Panc1 (cell line): ENCODE measurements at places on chromosomes 13 and 19. TPM values are rescaled to one million over a fixed set of nuclear protein-coding genes. Genes with fewer than 3 reads are reported as not detected.
A peak's percentile ranks its signal among the peaks of the same experiment; 100 is the strongest.

Gene ARID3A
- 28.9 TPM for total RNA-seq

Gene ZNF816
- 7.1 TPM for total RNA-seq

Gene TPP2
- 31.6 TPM for total RNA-seq

- no peak overlapping the region for H3K4me3 ChIP-seq
- no peaks in the 10 kb centered on the region for H3K27me3 ChIP-seq
- DNase-seq = no peak
- no peaks in the 10 kb centered on the region for H3K36me3 ChIP-seq
These were observed 11.6 kb downstream of the NFILZ start for GRCh38 chr19:8641908-8642547.

- H3K4me3 ChIP-seq = no peak overlapping the region
- H3K27me3 ChIP-seq = peaks cover 12% of the 10 kb centered on the region; the same call in 1 of the 2 replicates
- H3K36me3 ChIP-seq = no peaks in the 10 kb centered on the region
- peak; percentile 75 for DNase-seq
These were observed 14.9 kb downstream of the LAIR2 start for GRCh38 chr19:54517483-54517882.

Gene FXYD3
- total RNA-seq = not detected

GRCh38 chr13:55000043-55000442 lies 1971.4 kb downstream of the OLFM4 start:
- no peaks in the 10 kb centered on the region for H3K36me3 ChIP-seq
- H3K27me3 ChIP-seq = no peaks in the 10 kb centered on the region
- H3K4me1 ChIP-seq = no peaks in the 10 kb centered on the region
- no peak overlapping the region for H3K4me3 ChIP-seq

- no peak for DNase-seq
- no peak overlapping the region for H3K4me3 ChIP-seq
- H3K27me3 ChIP-seq = no peaks in the 10 kb centered on the region
These were observed 151.6 kb downstream of the IER2 start for GRCh38 chr19:13301627-13302334.

DNA sequence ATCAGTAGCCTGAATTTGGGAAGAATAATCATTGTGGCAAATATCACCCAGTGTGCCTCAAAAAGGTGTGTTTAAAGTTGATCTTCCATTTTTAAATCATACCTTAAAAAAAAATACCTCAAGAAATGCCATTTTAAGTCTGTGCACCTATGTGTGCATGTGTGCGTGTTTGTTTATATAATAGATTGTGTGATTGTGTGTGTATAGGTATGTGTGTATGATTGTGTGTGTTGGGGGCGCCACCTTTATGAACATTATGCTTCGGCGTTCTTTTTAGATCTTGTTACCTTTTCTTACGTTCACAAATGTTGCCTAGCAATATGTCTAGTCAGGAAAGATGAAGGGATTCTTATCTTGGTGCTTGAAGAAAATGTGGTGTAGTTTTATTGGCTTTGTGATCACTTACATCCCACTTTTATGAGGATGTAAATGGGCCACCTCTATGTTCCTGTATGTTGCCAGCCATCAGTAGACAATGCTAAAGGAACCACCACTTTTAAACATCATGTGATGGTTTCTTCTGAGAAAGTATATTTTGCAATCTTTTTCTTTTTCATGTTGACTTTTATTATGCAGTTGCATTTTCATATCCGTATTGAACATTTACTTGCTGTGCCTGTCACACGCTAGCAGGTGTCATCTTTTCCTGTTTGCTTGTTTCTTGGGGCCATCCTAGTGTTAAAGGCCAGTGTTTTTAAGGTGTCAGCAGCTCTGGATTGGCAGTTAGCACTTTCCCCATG lies 2.2 kb upstream of the IRS2 start:
- H3K36me3 ChIP-seq = no peaks in the 10 kb centered on the region
- no peak overlapping the region for H3K4me3 ChIP-seq
- no peak for DNase-seq
- no peak overlapping the region for H3K27ac ChIP-seq

DNA sequence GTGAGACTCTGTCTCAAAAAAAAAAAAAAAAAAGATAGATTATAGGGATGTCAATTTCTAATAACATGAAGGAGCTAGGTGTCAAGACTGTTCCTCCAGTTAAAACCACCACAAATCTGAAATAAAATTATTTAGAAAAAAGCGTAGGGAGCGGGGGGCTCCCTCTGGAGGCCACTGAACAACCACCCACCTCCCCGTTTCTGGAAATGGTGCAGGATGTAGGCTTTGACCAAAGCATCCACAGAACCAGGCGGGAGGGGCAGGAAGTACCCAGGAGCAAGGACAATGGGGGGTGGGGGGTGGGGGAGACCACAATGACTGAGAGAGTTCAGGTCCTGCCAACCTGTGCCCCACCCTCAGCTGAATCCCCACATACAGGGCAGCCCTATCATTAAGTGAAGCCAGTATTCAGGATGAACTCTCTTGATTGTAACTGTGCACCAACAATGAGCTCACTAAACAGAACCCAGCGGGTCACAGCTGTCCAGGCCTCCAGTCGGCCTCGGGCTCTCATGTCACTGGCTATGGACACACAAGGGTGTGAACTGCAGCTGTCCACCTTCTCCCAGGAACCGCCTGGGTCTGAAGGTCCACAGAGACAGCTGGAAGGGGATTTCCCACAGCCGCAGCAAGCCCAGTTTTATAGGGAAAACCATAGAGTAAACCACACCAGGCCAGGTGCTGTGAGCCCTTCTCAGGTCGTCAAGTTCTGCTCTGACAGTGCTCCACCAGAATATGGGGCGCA lies 6.6 kb downstream of the ZSCAN18 start:
- DNase-seq = no peak
- no peaks in the 10 kb centered on the region for H3K36me3 ChIP-seq
- H3K27ac ChIP-seq = no peak overlapping the region
- H3K4me1 ChIP-seq = no peaks in the 10 kb centered on the region

GRCh38 chr19:50777261-50777660 lies 7.0 kb downstream of the GPR32 start:
- H3K4me3 ChIP-seq = no peak overlapping the region
- H3K27ac ChIP-seq = no peak overlapping the region
- peaks cover 5% of the 10 kb centered on the region for H3K27me3 ChIP-seq
- no peaks in the 10 kb centered on the region for H3K4me1 ChIP-seq
- DNase-seq = no peak
- no peaks in the 10 kb centered on the region for H3K36me3 ChIP-seq

DNA sequence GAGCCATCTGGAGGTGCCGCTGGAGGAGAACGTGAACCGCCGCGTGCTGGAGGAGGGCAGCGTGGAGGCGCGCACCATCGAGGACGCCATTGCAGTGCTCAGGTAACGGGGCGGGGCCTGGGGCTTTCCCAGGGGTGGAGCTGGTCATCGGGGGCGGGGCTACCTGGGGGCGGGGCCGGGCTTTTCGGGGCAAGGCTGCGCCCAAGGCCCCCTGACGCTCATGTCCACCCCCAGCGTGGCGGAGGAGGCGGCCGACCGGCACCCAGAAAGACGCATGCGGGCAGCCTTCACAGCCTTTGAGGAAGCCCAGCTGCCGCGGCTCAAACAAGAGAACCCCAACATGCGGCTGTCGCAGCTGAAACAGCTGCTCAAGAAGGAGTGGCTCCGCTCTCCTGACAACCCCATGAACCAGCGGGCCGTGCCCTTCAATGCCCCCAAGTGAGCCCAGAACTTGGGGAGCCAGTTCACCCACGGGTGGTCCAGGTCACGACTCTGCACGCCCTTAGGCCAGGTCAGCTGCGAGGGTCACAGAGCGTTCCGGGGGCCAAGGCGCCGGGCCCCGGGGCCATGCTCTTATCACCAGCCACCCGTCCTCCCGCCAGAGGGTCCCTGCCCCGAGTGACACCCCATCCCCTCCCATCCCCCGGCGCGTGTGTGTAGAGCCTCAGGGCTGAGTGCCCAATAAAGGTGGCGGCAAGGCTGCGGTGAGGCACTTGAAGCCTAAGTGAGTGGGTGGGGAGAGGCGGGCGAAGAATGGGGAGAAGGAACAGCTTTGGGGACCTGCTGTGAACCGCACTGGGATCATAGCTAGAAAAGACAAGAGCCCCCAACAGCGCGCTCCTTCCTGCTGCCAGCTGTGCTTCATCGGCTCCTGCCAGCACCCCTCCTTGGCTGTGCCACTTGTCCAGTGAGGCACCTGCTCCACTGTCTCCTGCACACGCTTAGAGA lies 10.7 kb downstream of the CCDC124 start:
- DNase-seq = no peak
- no peaks in the 10 kb centered on the region for H3K27me3 ChIP-seq
- no peak overlapping the region for H3K27ac ChIP-seq
- H3K4me1 ChIP-seq = peaks cover 5% of the 10 kb centered on the region; the same call in 1 of the 2 replicates

DNA sequence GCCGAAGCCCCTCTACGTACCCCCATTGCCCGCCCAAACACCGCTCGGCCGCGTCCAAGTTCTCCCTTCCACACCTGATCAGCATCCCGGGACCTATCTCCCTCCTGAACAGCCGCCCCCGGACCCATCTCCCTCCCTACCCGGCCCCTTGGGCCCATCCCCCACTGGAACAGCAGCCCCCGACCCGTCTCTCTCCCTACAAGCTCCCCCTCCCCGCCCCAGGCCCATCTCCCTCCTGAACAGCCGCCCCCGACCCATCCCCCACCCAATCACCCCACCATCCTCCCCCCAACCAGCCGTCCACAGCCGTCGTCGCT lies 610 bp downstream of the ZSCAN1 start:
- no peaks in the 10 kb centered on the region for H3K36me3 ChIP-seq
- DNase-seq = no peak
- no peak overlapping the region for H3K4me3 ChIP-seq
- H3K4me1 ChIP-seq = no peaks in the 10 kb centered on the region
- H3K27ac ChIP-seq = no peak overlapping the region
- H3K27me3 ChIP-seq = no peaks in the 10 kb centered on the region

GRCh38 chr19:51810223-51810622 lies 15.3 kb downstream of the FPR3 start:
- no peak overlapping the region for H3K27ac ChIP-seq
- no peaks in the 10 kb centered on the region for H3K27me3 ChIP-seq
- H3K36me3 ChIP-seq = no peaks in the 10 kb centered on the region

- H3K27me3 ChIP-seq = no peaks in the 10 kb centered on the region
- no peaks in the 10 kb centered on the region for H3K4me1 ChIP-seq
- H3K36me3 ChIP-seq = no peaks in the 10 kb centered on the region
- H3K4me3 ChIP-seq = no peak overlapping the region
- no peak for DNase-seq
These were observed 17.1 kb downstream of the ZNRF4 start for GRCh38 chr19:5472286-5472685.

Gene PRODH2
- not detected for total RNA-seq

- no peak overlapping the region for H3K27ac ChIP-seq
- no peak overlapping the region for H3K4me3 ChIP-seq
- no peaks in the 10 kb centered on the region for H3K27me3 ChIP-seq
- H3K36me3 ChIP-seq = no peaks in the 10 kb centered on the region
- H3K4me1 ChIP-seq = no peaks in the 10 kb centered on the region
- DNase-seq = no peak
These were observed 53.4 kb downstream of the KDM4B start for GRCh38 chr19:5022066-5022860.

Gene SHISA2
- 1.2 TPM for total RNA-seq

Gene LRRC4B
- 0.57 TPM for total RNA-seq

DNA sequence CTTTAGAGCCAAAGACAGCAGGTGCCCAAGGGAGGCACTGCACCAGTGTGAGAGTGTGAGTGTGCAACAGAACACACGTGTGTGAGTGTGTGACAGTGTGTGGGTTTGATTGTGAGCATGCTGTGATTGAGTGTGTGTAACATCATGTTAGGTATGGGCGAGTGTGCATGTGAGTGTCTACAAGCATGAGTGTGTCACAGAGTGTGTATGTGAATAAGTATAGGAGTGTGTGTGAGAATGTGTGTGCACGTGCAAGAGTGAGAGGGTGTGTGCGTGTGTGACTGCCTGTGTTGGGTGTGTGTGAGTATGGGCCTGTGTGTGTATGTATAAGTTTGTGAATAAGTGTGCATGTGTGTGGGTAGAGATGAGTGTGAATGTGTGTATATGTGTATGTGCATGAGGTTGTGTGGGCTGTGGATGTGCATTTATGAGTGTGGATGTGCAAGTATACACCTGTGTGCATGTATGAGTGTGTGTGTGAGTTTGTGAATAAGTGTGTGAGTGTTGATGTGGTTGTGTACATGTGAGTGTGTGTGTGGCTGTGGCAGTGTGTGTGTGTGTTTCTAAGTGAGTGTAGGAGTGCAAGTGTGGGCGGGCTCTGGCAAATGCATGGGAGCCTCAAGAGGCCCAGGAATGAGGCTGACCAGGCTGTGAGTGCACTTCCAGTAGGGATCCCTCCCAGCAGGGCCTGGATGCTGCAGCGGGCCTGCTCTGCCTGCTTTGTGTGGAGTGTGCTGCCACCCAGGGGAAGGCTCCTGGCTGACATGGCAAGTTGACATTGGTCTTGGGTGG lies 198.4 kb downstream of the COL4A1 start:
- DNase-seq = no peak
- no peak overlapping the region for H3K27ac ChIP-seq
- no peaks in the 10 kb centered on the region for H3K36me3 ChIP-seq
- H3K27me3 ChIP-seq = no peaks in the 10 kb centered on the region

DNA sequence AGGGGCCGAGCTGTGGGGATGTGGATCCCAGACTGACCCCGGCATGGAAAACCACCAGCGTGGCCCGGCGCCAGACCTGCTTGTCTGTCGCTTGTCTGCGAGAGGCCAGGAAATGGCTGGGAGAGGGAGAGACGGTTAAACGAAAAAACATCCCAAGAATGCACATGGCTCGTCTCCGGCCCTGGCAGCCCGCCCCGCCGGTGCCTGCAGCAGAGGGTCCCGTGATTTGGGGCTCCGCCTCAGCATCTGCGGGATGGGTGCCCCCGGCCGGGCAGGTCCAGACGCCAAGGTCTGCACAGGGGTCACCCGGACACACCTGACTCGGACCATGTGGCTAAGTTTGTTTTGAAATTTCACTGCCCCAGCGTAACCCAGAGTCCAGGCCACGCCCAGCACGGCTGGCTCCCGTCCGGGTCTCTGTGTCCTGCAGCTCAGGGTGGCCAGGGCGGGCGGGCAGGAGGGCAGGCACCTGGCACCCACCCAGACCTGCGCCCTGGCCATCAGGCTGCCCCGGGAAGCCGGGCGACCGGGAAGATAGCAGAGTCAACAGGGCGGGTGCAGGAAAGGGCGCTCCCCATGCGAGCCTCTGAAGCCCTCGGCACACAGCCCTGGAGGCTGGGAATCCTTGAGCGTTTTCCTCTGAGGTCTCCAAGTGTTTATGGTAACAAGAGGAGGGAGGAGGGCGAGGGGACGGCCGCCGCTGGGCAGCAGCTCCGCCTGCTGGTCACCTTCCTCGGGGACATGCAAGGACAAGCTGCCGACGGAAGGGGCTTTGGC lies 103.2 kb downstream of the GADD45B start:
- peak overlapping the region; percentile 95 for H3K27ac ChIP-seq
- no peaks in the 10 kb centered on the region for H3K27me3 ChIP-seq
- DNase-seq = peak; percentile 68
- H3K4me3 ChIP-seq = peak overlapping the region; percentile 40

DNA sequence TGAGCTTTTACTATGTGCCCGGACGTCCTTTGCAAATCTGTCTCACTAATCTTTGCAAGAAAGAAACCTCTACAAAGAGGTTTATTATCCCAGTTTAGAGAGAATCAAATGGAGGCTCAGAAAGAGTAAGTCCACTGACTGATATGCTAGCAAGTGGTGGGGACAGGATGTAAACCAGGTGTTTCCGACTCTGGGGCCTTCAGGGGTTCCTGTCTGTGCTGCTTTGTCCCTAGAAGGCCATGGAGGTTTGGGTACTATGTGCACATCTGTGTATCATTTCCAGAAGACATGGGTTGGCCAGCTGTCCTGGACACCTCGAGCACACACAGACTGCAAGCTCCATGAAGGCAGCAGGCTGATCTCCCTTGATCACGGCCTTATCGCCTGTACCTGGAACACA lies 1.2 kb upstream of the KPTN start:
- no peaks in the 10 kb centered on the region; the same call in 1 of the 2 replicates for H3K36me3 ChIP-seq
- 0 out of 2 replicates have a peak overlapping the region, but pooled peaks have one; percentile 17 for H3K27ac ChIP-seq
- H3K4me3 ChIP-seq = peak overlapping the region; percentile 63; the same call in 1 of the 2 replicates
- peaks cover 5% of the 10 kb centered on the region; the same call in 1 of the 2 replicates for H3K4me1 ChIP-seq
- H3K27me3 ChIP-seq = no peaks in the 10 kb centered on the region

Gene LILRB1
- 0.08 TPM for total RNA-seq
